ENCODE measurements at places on chromosomes 7 and 10.

- DNase-seq, result no peak
Measured at GRCh38 chr10:19987931-19988330, 171.7 kb downstream of the PLXDC2 start.

- no peak for DNase-seq
Measured at GRCh38 chr7:101554584-101555268, 74.4 kb downstream of the MYL10 start.

DNA sequence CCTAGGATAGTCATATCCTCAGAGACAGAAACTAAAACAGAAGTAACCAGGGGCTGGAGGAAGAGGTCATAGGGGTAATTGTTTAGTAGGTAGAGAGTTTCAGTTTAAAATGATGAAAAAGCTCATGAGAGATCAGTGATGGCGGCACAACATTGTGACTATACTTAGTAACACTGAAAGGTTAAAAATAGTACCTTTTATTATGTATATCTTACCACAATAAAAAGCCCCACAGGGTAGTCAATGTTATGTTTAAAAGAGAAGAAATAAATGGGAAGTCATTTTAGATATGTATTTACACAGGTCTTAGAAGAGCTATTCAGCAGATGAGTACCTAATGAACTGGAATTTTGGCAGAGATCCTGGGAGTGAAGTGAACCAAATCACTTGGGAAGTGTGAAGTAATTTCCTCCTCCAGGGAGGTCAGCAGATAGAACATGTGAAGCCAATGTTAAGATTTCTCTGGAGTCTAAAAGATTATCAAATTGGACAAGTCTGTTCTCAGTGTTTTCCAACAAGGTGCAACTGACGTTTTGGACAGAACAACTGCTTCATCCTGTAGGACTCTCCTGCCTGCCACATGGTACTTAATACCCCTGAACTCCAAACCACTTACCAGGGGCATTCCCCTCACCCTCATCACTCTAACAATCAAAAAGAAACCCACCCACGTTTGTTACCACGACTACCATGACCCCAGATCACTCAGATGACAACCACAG, 6.4 kb downstream of the CDCA7L start:
- DNase-seq, result peak; percentile 13

GRCh38 chr10:129233351-129234148, 233.5 kb upstream of the MGMT start:
- DNase-seq, result no peak

GRCh38 chr7:117010375-117011133, 57.3 kb downstream of the ST7 start:
- DNase-seq, result no peak

DNA sequence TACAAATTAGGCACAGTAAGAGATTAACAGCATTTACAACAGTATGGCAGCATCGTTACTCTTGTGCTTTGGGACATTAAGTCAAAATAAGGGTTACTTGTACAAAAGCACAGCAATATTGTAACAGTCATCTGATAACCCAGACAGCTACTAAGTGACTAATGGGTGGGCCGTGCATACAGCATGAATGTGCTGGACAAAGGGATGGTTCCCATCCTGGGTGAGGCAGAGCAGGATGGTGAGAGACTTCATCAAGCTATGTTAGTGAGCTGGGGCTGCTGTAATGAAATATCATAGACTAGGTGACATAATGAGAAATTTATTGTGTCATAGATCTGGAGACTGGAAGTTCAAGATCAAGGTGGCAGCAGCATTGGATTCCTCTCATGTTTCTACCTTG, 25.4 kb downstream of the EDRF1 start:
- DNase-seq, result no peak

GRCh38 chr7:32191305-32191704, 121.1 kb upstream of the PDE1C start:
- no peak for DNase-seq

- DNase-seq, result no peak
Measured at GRCh38 chr7:27640884-27641574, 21.7 kb downstream of the HIBADH start.

- DNase-seq, result no peak
Measured at GRCh38 chr10:61828788-61829187, 72.7 kb upstream of the ARID5B start.

DNA sequence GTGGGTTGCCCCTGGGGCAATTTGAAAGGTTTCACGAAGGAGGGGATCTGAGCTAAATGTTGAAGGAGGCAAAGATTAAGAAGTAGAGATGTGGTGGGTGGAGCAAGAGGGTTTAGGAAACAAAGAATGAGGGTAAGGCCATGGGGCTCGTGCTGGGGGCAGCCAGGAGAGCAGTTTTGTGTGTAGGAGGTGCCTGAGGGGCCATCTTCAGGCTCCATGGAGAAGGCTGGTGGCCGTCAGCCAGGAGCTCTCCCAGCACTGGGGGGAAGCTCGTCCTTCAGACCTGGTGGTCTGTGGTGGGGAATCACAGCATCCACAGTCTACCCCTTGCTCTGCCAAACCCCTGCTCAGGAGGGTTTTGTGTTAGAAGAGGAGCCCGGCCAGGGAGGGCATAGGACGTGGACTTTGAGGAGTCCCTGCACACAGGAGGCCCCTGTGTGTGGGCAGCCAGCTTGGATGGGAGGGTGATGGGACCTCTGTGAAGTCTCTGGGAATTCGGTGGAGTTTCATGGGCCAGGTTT, 11.8 kb upstream of the CXCL12 start:
- no peak for DNase-seq

- DNase-seq, result no peak
Measured at GRCh38 chr7:108089381-108089780, 40.8 kb downstream of the LAMB4 start.

GRCh38 chr7:81740403-81740802, 29.4 kb downstream of the HGF start:
- no peak for DNase-seq

DNA sequence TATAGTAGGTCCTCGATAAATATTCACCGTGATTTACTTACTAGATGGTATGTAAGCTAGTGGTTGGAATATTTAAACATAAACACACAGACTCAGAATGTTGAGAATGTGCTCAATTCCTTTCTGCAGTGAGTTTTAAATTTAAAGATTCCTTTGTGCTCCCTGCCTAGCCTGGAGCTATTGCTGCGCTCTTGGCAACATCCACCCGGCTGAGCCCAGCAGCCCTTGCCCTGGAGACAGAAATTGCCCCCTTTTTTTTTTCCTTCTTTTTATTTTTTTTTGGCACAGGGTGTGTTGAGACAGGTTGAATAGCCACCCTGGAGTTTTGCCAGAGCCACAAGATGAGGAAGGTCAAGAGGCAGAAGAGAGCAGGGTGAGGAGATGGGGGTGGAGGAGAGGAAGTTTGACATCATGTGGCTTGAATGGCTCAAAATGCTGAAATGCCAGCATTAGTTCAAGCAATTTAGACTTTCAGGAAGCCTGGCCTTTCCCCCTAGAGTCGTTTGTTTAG, 180.8 kb downstream of the PRKCQ start:
- no peak for DNase-seq

DNA sequence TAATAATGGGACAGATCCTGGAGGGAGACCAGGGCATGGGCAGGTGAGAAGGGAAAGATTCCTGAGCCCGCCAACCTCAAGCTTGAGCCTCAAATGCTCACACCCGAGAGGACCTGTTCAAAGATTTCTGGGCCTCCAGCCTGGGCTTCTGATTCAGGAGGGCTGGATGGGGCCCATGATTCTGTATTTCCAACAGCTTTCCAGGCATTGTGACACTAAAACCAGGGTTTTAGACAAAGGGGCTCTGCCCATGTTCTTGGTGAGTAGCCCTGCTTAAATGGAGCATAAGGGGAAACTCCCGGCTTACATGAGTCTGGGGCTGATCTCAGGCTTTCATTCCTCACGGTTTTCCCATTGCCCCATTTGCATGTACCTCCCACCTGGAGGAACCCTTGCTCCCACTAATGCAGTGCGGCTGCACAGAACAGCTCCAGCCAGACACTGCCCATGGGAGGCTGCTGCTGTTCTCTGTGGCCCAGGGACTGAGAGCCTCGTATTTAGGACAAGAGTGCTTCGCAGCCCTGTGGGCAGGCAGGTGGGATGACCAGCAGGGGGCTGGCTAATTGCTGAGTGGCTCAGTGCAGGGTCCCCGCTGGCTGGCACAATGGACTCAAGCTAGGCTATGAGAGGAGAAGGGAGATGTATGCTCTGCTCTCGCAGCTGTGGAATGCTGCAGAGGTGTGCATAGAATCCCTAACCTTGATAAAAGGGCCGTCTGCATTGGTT, 135.3 kb upstream of the COBL start:
- peak; percentile 33 for DNase-seq

- no peak for DNase-seq
Measured at GRCh38 chr10:80497187-80498077, 40.3 kb upstream of the SH2D4B start.

DNA sequence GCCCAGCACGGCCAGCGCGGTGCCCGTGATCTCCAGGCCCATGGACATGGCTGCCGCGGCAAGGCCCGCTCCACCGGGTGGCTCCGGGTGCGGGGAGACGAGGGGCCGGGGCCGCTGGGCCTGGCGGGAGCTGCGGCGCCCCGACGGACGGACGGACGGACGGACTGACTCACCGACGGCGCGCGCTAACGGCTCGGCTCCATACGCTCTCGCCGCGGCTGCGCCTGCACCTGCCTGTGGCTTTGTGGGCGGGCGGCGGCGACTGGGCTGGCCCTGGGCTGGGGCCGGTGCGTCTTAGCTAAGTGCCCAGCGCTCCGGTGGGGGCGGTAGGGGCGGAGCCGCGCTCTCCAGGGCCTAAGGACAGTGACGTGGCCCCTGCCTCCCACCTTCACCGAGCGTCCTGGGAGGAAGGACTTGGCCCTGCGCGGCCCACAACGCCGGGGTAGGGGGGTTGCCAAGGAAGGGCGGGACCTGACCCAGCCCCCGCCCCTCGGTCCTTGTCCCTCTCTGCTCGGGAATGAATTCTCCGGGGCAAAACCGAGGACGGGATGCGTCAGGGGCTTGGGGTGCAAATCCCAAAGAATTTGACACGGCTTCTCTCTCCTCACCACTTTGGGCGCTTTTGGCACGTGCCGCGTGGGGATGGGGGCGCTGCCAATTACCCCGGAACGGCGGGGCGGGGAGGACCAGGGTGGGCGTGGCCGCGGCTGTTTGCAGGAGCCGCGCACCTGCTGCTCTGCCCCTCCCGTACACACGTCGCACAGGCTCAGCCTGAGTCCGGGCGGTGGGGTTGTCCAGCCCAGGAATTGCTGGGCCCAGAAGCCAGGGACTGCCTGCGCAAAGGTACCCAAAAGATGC, at the start of gene CLDN3:
Gene CLDN3 (minus strand): TSS at position 269 of the 858 bp plus-strand sequence. CDS start 221 bp downstream, at position 48.
- peak; percentile 84 for DNase-seq

DNA sequence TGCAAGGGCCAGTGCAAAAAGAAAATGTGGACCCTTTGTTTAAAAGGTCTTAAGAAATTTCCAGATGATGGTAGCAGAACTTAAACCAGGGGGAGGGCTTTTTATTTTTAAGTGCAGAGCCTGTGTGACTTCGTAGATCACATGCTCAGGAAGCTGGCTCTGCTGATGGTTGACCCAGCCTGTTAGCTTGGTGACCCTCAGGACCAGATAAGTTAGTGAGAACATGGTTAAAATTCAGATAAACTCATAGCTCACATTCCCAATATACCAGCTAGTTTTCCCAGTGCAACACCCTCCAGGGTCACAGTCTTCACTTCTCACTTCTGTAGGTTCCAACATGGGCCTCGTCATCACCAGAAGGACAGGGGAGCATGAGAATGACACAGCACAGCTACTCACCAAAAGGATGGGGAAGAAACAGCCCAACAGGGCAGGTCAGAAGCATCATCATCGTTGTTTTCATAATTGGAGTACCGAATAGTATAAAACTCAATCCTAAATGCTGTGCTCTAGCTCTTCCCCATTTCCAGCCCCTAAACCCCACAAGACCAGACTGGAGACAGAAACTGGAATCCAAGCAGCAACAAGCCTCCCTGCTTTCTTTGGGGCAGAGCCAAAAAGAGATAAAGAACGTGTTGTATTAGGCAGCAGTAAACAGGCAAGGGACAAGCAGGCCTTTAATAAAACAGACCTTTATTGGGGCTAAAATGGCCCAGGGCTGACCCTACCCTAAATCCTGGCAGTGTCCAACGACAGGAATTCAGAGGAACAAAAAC, 102.2 kb upstream of the ANKRD1 start:
- DNase-seq, result no peak

DNA sequence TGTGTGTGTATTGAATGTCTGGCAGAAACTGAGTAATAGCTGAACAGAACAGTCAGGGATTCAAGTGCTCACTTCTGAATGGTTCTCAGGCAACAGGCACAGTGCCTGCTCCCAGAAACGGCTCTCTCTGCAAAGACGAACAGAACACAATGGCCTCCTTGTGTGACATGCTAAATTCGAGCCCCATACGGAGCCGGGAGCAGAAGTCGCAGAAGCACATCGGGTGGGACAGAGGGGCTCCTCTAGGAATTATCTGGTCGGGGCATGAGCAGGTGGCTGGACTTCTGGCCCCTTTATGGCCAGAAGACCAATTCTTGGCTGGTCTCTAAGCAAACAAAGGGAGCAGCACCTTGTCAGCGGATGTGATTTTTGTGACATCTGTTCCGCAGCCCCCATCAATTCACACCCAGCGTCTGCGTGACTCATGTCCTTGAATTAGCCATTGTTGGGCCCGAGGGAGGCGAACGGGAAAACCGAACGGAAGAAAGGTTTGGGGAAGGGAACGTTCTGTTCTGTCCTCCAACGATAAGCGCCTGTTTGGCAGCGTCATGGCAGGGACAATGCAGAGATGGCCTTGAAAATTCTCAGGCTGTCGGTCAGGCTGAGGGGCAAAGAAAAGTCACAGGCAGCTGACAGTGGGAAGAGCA, 47.3 kb upstream of the NPTX2 start:
- DNase-seq, result peak; percentile 69

DNA sequence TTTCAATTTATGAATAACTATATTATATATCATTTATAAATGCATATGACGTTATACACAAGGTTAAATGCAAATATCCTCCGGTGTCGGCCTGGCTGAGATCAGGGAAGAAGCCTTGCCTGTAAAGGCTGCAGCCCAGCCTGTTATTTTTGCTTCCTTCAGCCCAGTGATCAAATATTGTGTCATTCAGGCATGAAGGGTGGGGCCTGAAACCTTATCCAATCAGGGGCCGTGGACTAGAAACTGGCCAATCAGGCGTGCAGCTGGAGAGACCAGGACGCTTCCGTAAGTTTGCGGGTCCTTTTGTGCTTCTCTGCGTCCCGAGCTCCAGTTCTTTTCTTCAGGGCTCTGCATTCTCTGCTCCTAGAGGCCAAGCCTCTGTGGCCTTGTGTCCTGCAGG, at the start of gene ZNF722:
Gene ZNF722 (plus strand): TSS at position 301 of the 400 bp plus-strand sequence. CDS start 113 bp downstream, outside the sequence.
- DNase-seq, result no peak

- no peak for DNase-seq
Measured at GRCh38 chr7:85916016-85916415, 727.7 kb upstream of the GRM3 start.

GRCh38 chr7:135920478-135920877, 56.7 kb downstream of the MTPN start:
- DNase-seq, result no peak

- no peak for DNase-seq
Measured at GRCh38 chr7:116041615-116042014, 11.1 kb upstream of the TFEC start.

- no peak for DNase-seq
Measured at GRCh38 chr7:27212497-27213432, 12.9 kb upstream of the HOXA13 start.

All from NCI-H524 (cell line).